ENCODE measurements at places on chromosomes 11 and 22. TPM values are rescaled to one million over a fixed set of nuclear protein-coding genes. Genes with fewer than 3 reads are reported as not detected.

Gene CRYBB3
- total RNA-seq, result not detected

Gene NUP160
- 74.1 TPM for total RNA-seq

- H3K27me3 ChIP-seq, result no peaks in the 10 kb centered on the region
- peaks cover 5% of the 10 kb centered on the region for H3K4me1 ChIP-seq
These were observed 2.1 kb upstream of the RTCB start for GRCh38 chr22:32414191-32414590.

GRCh38 chr22:47599753-47600152 is 837.3 kb downstream of the TBC1D22A start:
- H3K36me3 ChIP-seq, result no peaks in the 10 kb centered on the region
- no peaks in the 10 kb centered on the region for H3K4me1 ChIP-seq
- no peak overlapping the region for H3K27ac ChIP-seq
- no peak overlapping the region for H3K4me3 ChIP-seq

GRCh38 chr11:126029237-126029636 is 33.4 kb downstream of the CDON start:
- H3K4me1 ChIP-seq, result peaks cover 19% of the 10 kb centered on the region
- H3K27me3 ChIP-seq, result no peaks in the 10 kb centered on the region
- no peak overlapping the region for H3K27ac ChIP-seq
- no peak for DNase-seq
- H3K36me3 ChIP-seq, result peaks cover 11% of the 10 kb centered on the region
- no peak overlapping the region for H3K4me3 ChIP-seq

DNA sequence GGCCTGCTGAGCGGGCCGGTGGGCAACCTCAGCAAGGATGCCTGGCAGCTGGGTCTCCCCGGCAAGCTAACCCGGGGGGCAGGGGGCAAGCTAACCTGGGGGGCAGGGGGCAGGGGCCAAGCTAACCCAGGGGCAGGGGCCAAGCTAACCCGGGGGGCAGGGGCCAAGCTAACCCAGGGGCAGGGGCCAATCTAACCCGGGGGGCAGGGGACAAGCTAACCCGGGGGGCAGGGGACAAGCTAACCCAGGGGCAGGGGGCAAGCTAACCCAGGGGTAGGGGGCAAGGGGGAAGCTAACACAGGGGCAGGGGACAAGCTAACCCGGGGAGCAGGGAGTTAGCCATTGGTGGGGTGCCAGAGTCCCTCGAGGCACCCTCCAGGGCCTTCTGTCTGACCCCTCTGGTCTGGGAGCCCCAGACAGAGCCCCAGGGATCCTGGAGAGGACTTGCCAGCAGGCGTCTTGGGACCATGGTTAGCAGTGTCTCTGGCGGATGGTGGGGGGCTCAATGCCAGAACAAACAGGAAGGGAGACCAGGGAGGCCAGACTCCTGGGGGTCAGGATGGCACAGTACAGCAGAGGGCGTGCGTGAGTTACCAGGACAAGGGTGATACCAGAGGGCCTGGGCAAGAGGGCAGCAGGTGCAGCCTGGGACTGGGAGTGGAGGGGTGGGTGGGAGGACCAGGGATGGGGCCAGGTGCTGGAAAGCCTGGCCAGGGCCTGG is 16.1 kb downstream of the IGF2 start:
- no peaks in the 10 kb centered on the region for H3K27me3 ChIP-seq
- peaks cover 9% of the 10 kb centered on the region for H3K4me1 ChIP-seq
- H3K4me3 ChIP-seq, result no peak overlapping the region
- H3K36me3 ChIP-seq, result no peaks in the 10 kb centered on the region
- H3K27ac ChIP-seq, result no peak overlapping the region
- no peak for DNase-seq

- no peaks in the 10 kb centered on the region for H3K4me1 ChIP-seq
- no peak overlapping the region for H3K27ac ChIP-seq
- no peak overlapping the region for H3K4me3 ChIP-seq
- H3K27me3 ChIP-seq, result no peaks in the 10 kb centered on the region
- H3K36me3 ChIP-seq, result no peaks in the 10 kb centered on the region
These were observed 252.0 kb downstream of the CTTN start for GRCh38 chr11:70650075-70650909.

DNA sequence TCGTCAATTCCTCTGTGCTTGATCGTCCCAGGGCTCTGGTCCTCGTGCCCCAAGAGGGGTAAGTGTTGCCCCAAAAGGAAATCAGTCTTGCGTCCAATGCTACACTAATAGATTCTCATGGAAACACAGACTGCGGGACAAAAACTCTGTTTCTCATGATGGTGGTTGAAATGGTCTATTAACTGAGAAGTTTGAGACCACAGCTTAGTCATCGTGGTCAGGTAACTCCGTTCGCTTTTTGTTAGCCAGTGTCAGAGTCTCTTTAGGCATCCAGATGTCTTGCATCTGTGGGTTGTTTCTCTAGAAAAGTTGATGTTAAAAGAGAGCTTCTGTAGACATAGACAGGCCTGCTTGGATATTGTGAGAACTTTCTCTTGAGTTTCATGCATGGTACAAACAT is 104.6 kb upstream of the SORL1-AS1 start:
- H3K27ac ChIP-seq, result no peak overlapping the region
- H3K4me1 ChIP-seq, result no peaks in the 10 kb centered on the region
- H3K36me3 ChIP-seq, result no peaks in the 10 kb centered on the region

- no peak for DNase-seq
- no peak overlapping the region for H3K27ac ChIP-seq
- no peak overlapping the region for H3K4me3 ChIP-seq
- H3K36me3 ChIP-seq, result no peaks in the 10 kb centered on the region
- no peaks in the 10 kb centered on the region for H3K27me3 ChIP-seq
- H3K4me1 ChIP-seq, result no peaks in the 10 kb centered on the region
These were observed 57.9 kb downstream of the SC5D start for GRCh38 chr11:121350314-121351082.

- no peak overlapping the region for H3K27ac ChIP-seq
- DNase-seq, result no peak
- H3K4me1 ChIP-seq, result peaks cover 6% of the 10 kb centered on the region
These were observed 23.1 kb downstream of the POLR3H start for GRCh38 chr22:41521126-41521525.

- H3K27ac ChIP-seq, result no peak overlapping the region
- no peak overlapping the region for H3K4me3 ChIP-seq
- DNase-seq, result no peak
- no peaks in the 10 kb centered on the region for H3K4me1 ChIP-seq
- H3K36me3 ChIP-seq, result no peaks in the 10 kb centered on the region
These were observed 77.1 kb upstream of the IGLL5 start for GRCh38 chr22:22810471-22810870.

DNA sequence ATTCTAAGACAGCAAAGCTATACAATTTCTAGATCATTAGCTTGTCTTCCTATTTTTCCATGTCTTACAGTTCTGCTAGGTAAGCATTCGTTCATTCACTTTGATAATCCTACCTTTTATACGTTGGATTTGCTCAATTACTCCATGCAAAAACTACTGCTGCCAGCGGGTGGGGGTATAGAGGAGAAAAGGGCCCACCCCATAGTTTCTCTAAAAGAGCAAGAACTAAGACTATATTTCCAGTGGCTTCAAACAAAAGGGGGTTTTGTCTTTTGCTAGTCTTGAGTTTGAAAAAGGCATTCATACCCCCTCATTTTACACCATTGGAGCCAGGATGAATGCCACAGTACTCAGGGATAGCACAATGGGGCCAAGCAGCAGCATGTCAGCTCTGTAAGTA is 155.7 kb downstream of the WT1 start:
- H3K4me1 ChIP-seq, result no peaks in the 10 kb centered on the region
- DNase-seq, result no peak
- H3K27ac ChIP-seq, result no peak overlapping the region

GRCh38 chr11:86070142-86071056 is 1.5 kb upstream of the PICALM start:
- peak overlapping the region; percentile 58 for H3K4me3 ChIP-seq
- no peaks in the 10 kb centered on the region for H3K36me3 ChIP-seq
- H3K4me1 ChIP-seq, result peaks cover 13% of the 10 kb centered on the region
- H3K27ac ChIP-seq, result peak overlapping the region; percentile 99
- peak; percentile 28 for DNase-seq
